ENCODE measurements at places on chromosomes 1 and 21. TPM values are rescaled to one million over a fixed set of nuclear protein-coding genes. Genes with fewer than 3 reads are reported as not detected.
A peak's percentile ranks its signal among the peaks of the same experiment; 100 is the strongest.

DNA sequence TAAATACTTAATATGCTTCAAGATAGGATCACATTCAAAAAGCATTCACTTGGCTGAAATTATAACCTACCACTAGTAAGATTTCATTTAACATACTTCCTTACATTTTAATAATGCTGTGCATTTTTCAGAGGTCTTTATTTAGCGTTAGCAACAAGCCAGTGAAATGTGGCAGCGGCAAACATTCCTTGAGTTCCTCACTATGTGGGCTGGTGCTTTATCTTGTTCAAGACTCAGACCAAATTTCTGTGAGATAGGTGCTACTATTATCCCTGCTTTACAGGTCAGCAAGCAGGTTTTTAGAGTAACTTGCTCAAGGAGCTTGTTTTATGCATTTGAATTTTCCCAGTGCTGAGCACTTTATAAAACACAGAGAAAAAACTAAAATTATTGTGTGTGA lies 132.7 kb downstream of the PLPPR4 start:
- H3K4me3 ChIP-seq: no peak overlapping the region
- H3K36me3 ChIP-seq: no peaks in the 10 kb centered on the region
- H3K27ac ChIP-seq: no peak overlapping the region

Gene PGLYRP3
- total RNA-seq: not detected

Gene PRR9
- total RNA-seq: not detected

- H3K27ac ChIP-seq: no peak overlapping the region
- H3K27me3 ChIP-seq: no peaks in the 10 kb centered on the region
- no peak for DNase-seq
- H3K4me1 ChIP-seq: no peaks in the 10 kb centered on the region
- H3K36me3 ChIP-seq: no peaks in the 10 kb centered on the region
- no peak overlapping the region for H3K4me3 ChIP-seq
Observed at GRCh38 chr1:182617734-182618351, 13.7 kb upstream of the RGS16 start.

Gene SLAMF9
- total RNA-seq: not detected

GRCh38 chr1:44359234-44359935 lies 4.3 kb upstream of the ERI3 start:
- no peaks in the 10 kb centered on the region for H3K36me3 ChIP-seq
- H3K27me3 ChIP-seq: no peaks in the 10 kb centered on the region
- no peak overlapping the region for H3K27ac ChIP-seq
- no peak overlapping the region for H3K4me3 ChIP-seq
- no peaks in the 10 kb centered on the region for H3K4me1 ChIP-seq

Gene NRIP1
- 28.6 TPM for total RNA-seq

Gene ANKRD45
- not detected for total RNA-seq

- no peak for DNase-seq
- peaks cover 1% of the 10 kb centered on the region for H3K36me3 ChIP-seq
- H3K4me3 ChIP-seq: peak overlapping the region; percentile 55
- no peaks in the 10 kb centered on the region for H3K27me3 ChIP-seq
Observed at GRCh38 chr1:110035236-110035752, 870 bp downstream of the STRIP1 start.

GRCh38 chr1:109290998-109291397 lies 8.1 kb upstream of the PSRC1 start:
- H3K27me3 ChIP-seq: no peaks in the 10 kb centered on the region
- no peak overlapping the region for H3K4me3 ChIP-seq
- H3K36me3 ChIP-seq: no peaks in the 10 kb centered on the region
- no peak for DNase-seq
- no peaks in the 10 kb centered on the region for H3K4me1 ChIP-seq
- no peak overlapping the region for H3K27ac ChIP-seq

GRCh38 chr21:34091607-34092006 lies 18.2 kb downstream of the MRPS6 start:
- H3K27ac ChIP-seq: no peak overlapping the region
- H3K36me3 ChIP-seq: peaks cover 1% of the 10 kb centered on the region
- DNase-seq: no peak
- no peaks in the 10 kb centered on the region for H3K27me3 ChIP-seq

- H3K27me3 ChIP-seq: no peaks in the 10 kb centered on the region
- H3K4me3 ChIP-seq: peak overlapping the region; percentile 68
- H3K27ac ChIP-seq: peak overlapping the region; percentile 36
- no peak for DNase-seq
- H3K36me3 ChIP-seq: 0 out of 2 replicates have a peak, but pooled peaks cover 1% of the 10 kb centered on the region
- H3K4me1 ChIP-seq: peaks cover 17% of the 10 kb centered on the region
Observed at GRCh38 chr1:201982082-201982622, 296 bp upstream of the RNPEP start.

DNA sequence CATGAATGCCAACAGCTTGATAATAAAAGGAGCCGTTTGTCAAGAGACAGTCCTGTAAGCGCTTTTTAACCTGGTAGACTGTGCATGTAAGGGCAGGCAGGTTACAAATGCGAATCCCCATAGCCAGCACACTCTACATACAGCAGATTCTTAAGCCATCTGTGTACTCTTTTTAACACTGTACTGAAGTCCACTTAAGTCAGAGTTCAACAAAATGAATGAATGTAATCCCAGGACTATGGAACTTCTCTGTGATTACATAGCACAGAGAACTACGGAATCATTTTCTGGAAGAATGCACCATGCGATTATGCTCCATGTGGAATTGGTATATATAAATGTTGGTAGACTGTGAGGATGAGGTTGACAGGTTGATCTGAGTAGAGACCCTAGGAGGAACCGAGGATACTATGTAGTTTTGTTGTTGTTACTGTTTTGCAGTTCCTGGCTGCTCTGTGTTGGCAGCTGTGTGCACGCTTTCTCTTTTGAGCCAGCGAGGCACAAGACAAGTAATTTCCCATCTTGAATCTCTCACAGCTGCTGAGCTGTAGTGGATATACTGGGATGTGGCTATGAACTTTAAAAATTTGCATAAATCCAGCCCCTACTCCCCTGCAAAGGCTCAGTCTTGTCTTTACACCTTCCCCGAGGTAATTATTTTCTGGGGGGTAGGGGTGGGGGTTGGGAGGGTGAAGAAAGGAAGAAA lies 21.9 kb downstream of the LRRC8D start:
- H3K4me3 ChIP-seq: peak overlapping the region; percentile 70
- H3K36me3 ChIP-seq: no peaks in the 10 kb centered on the region
- H3K27me3 ChIP-seq: no peaks in the 10 kb centered on the region
- DNase-seq: no peak

DNA sequence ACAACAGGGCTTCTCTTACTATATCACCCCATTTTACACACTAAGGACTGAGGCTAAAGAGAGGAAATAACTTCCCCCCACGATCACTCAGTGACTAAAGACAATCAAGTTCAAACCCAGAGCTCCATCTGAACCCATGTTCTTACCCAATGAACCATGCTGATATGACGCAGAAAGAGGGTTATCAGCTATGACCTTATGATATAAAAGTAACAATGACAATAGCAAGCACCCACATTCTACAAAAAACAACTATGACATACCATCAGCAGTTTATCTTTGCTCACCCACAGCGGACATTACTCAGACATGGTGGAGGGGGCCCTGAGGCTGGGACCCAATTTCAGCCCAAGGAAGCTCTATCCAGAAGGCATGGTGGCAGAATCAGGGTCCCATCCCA lies 75.7 kb downstream of the PTPN14 start:
- peaks cover 76% of the 10 kb centered on the region for H3K4me1 ChIP-seq
- no peak overlapping the region for H3K4me3 ChIP-seq
- no peaks in the 10 kb centered on the region for H3K36me3 ChIP-seq
- no peaks in the 10 kb centered on the region for H3K27me3 ChIP-seq
- peak overlapping the region; percentile 71 for H3K27ac ChIP-seq

DNA sequence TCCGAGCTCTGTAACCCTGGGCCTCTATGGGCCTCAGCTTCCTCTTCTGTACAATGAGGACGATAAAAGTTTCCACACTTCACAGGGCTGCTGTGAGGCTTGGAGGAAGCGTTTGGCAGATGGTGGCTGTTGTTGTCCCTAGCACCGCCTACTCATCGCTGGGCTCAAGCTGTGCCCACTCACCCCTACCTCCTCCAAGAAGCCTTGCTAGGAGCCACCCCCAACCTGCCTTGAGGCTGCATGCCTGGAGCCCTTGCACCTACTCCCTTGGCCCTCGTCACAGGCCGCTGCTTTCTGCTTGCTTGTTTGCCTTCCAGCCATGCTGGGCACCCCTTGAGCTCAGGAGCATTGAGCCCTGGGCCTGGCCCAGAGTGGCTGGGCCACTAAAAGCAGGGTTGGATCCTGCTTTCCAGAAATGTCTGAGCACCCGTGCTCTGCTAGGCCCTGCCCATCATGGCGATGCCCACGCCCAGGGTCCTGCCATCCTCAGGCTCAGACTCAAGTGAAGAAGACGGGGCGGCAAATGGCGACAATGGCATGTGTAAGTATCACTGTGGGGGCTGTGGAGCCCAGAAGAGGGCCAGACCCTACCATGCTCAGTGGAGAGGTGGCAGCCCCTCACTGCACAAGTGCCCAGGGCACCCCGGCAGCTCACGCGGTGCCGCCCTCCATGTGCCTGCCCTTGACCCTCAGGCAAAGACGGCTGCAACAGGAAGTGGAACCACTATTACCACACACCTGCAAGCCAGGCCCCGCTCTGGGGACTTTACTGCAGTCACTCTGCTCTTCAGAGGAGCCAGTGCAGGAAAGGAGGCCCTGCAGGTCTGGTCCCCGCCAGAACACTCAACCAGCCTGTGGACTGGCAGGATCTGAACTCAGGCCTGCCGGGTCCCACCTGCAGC lies 9.5 kb downstream of the SH3BGRL3 start:
- no peak overlapping the region for H3K27ac ChIP-seq
- H3K36me3 ChIP-seq: no peaks in the 10 kb centered on the region
- no peaks in the 10 kb centered on the region for H3K27me3 ChIP-seq
- H3K4me1 ChIP-seq: peaks cover 10% of the 10 kb centered on the region

Gene AMY2A
- not detected for total RNA-seq

DNA sequence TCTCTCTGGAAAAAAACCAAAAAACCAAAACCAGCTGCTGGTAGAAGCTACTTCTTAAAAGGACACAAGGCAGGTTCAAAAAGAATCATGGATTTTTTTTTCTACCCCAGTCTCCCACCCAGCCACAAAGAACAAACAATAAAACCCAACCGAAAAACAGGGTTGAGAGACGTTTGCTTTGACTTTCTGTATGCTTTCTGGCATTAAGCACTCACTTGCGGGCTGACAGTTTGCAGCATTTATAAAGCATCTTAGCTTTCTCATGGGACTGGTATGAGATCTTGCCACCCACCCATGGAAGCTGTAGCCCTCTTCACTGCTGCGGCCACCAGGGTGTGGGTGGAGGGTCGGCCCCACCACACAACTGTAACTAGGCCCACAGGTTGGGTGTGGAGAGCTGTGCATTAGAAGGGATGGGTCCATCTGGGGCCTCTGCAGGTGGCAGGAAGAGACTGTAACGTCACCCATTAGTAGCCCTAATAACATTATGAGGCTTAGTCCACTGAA lies 165.7 kb downstream of the RHOU start:
- H3K4me1 ChIP-seq: peaks cover 4% of the 10 kb centered on the region
- no peak for DNase-seq
- H3K4me3 ChIP-seq: no peak overlapping the region

DNA sequence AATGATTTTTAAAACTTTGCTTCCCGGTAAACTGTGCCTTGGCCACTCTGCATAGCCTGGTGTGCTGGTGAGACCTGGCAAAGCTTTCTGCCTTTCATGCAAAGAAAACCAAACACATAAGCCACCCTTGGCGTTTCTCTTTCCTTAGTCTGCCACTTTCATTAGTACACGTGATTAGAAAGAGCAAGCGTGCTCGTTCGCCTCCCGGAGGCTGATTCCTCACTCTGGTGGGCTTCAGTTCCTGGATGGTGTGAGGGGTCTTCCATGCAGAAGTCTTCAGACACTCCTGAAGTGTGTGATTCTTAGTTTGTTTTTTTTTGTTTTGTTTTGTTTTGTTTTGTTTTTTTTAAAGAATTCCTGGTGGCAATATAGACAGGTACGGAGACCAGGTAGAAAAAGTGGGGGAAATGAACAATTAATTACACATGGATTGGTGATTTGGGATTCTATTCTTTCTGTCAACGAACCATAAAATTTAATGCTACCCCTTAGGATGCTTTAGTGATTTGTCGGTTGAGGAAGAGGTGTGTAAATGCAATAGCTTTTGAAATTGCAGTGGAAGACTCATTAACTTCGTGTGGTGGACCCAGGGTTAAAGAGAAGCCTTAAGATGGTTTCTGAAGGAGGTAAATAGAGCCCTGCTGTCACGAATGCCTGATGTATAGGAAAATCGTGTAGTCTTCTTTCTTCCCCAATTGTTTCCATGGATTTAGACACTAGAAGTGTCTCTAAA lies 2.1 kb downstream of the GALNT2 start:
- H3K27ac ChIP-seq: no peak overlapping the region
- H3K4me3 ChIP-seq: peak overlapping the region; percentile 93
- no peaks in the 10 kb centered on the region for H3K36me3 ChIP-seq
- no peak for DNase-seq
- H3K4me1 ChIP-seq: peaks cover 6% of the 10 kb centered on the region

DNA sequence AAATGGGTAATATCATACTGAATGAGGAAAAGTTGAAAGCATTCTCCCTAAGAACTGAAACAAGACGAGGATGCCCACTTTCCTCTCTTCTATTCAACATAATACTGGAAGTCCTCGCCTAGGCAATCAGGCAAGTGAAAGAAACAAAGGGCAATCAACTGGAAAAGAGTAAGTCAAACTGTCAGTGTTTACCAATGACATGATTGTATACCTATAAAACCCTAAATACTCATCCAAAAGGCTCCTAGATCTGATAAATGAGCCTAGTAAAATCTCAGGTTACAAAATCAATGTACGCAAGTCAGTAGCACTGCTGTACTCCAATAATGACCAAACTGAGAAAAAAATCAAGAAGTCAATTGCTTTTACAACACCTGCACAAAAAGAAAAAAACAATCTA lies 575.8 kb upstream of the PRMT6 start:
- H3K27ac ChIP-seq: no peak overlapping the region
- no peaks in the 10 kb centered on the region for H3K27me3 ChIP-seq
- no peak overlapping the region for H3K4me3 ChIP-seq
- no peaks in the 10 kb centered on the region for H3K36me3 ChIP-seq
- DNase-seq: no peak
- H3K4me1 ChIP-seq: no peaks in the 10 kb centered on the region

GRCh38 chr1:167770127-167770526 lies 48.3 kb downstream of the MPZL1 start:
- peaks cover 14% of the 10 kb centered on the region for H3K4me1 ChIP-seq
- no peak overlapping the region for H3K4me3 ChIP-seq
- no peaks in the 10 kb centered on the region for H3K27me3 ChIP-seq
- H3K36me3 ChIP-seq: peaks cover 5% of the 10 kb centered on the region
- DNase-seq: no peak

DNA sequence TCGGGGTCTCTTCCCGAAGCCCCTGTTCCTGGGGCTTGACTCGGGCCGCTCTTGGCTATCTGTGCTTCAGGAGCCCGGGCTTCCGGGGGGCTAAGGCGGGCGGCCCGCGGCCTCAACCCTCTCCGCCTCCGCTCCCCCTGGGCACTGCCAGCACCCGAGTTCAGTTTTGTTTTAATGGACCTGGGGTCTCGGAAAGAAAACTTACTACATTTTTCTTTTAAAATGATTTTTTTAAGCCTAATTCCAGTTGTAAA lies 158.7 kb downstream of the RUNX1 start:
- H3K27me3 ChIP-seq: no peaks in the 10 kb centered on the region
- H3K4me1 ChIP-seq: no peaks in the 10 kb centered on the region
- no peak for DNase-seq
- H3K4me3 ChIP-seq: no peak overlapping the region
- H3K27ac ChIP-seq: no peak overlapping the region
- no peaks in the 10 kb centered on the region for H3K36me3 ChIP-seq

Gene LCE2A
- not detected for total RNA-seq

All from Caco-2 (cell line).